ENCODE measurements at places on chromosomes 3 and 15.

GRCh38 chr3:171876680-171877147 lies 33.6 kb downstream of the TMEM212 start:
- DNase-seq = no peak

GRCh38 chr15:100340721-100341238 lies 995 bp downstream of the ADAMTS17 start:
- no peak for DNase-seq

DNA sequence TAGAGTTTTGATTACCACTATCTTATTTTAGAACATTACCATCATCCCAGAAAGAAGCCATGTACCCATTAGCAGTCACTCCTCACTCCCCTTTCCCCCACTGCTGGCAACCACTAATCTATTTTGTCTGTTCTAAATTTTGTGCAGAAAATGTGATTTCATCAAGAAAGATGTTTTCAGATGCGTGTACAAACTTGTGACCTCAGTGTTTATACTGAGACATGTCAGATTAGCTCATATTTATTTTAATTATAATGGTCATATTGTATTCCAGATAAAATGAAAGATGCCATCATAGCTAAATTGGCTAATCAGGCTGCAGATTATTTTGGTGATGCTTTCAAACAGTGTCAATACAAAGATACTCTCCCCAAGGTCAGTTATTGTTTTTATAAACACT lies 27.8 kb downstream of the PDCD6IP start:
- no peak for DNase-seq

DNA sequence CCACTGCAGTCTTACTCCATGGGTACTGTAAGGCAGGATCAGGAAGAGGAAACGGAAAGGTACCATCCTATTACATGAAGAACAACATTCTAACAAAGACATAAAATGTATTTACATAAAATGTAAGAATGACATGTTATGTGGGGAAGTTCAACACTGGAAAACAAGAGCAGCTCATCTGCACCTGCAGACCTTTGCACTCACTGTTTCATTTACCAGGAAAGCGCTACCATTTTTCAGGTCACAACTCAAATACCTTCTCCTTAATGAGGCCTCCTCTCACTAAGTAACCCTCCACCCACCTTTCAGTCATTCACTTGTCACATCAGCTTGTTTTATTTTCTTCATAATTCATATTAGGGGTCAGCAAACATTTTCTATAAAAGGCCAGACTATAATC lies 2.6 kb downstream of the TMCC1 start:
- no peak for DNase-seq

DNA sequence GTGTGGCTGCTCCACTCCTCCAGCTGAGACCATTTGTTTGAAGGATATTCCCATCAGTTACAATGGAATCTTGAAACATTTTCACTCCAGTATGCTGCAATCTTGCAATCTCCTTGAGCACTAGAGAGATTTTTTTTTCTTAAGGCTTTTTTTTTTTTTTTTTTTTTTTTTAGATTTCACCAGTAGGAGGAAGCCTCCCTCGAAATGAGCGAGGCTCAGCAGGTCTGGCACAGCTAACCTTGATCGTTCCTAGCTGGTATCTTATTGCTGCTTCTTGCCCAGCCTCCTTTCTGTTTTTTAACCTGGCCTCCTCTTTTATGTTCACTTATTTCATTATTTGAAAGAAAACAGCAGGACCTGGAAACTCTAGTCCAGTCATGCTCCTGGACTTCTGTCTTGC lies 48.1 kb downstream of the RAP2B start:
- no peak for DNase-seq

DNA sequence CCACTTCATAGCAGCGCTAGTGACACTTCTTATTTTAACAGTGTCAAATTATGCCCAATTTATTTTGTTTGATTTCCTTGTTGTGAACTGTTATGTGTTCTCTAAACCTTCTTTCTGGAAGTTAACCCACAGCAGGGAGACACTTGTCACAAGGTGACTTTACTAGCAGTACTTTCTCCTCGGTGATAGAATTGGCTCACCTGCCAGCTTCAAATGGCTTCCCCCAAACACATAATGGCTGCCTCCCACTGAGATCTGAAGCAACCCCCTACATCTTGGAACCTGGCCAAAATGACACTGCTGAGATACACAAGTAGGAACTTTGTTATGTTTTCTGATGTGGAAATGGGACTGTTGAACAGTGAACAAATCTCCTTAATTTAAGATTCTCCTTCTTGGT lies 238.8 kb upstream of the DPH6 start:
- DNase-seq = no peak

DNA sequence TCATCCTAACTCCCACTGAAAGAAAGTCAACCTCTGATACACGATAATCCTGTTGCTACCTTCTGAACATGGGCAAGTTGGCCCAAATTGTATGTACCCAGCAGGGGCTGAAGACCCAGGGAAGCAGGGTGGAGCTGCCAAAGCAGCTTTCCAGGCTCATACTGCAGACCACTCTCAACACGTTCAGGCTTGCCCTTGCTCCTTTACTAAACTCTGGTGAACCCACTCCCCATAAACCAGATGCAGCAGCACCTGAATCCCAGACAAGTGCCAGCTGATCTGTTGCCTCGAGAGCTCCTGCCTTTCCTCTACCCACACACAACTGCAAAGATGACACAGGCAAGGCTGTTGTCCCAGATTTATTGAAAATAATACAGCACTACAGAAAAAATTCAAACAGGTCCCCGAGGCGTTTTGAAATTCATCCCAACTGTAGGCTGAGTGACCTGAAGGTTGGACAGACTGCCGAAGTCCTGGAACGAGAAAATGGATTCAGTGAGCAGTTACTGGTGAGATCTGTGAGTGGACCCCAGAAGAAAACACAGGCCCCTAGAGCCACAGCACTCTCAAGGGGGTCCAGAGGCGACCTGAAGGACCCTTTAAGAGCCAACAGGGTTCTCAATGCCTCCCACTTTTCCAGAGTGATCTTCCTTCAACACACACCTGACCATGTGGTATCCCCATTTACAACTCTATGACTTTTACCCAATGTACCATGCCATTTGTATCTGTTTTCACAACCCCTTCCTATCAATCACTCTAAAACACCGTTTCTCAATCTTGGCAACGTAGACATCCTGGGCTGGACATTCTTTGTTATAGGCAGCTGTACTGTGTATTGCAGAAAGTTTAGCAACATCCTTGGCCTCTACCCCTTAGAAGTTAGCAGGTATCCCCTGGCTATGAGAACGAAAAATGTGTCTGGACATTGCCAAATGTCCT lies 3.6 kb downstream of the RPS17 start:
- DNase-seq = no peak

DNA sequence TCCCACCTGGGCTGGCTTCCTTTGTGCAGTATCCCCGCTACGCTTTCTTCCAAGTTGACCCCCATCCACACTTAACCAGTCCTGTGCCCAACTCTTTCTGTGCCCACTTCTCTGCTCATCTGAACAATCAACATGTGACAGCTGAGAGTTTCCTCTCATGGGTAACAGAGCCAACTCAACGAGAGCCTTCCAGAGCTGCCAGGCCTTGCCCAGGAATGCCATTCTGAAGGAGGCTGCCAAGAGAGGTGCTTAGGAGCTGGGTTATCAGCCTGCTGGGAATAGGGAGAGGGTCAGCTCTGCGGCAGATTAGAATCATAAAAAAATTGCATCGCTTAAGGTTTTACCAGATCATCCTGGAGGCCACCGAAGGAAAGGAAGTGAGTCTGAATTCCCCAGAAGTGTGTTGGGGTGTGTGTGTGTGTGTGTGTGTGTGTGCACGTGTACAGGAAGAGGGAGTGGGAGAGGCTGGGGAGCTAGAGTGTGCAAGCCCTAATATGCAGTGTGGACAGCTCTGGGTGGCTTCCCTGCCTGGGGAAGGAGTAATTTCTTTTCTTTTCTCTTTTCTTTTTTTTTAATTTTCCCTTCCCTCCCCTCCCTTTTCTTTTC lies 66.7 kb downstream of the ITGA11 start:
- no peak for DNase-seq

- no peak for DNase-seq
These were observed 22.9 kb downstream of the COLQ start for GRCh38 chr3:15498431-15499214.

GRCh38 chr3:191192941-191193340 lies 6.1 kb upstream of the OSTN start:
- DNase-seq = no peak

GRCh38 chr3:135655328-135655727 lies 310.2 kb upstream of the PPP2R3A start:
- no peak for DNase-seq

- no peak for DNase-seq
These were observed 52.0 kb downstream of the HRH1 start for GRCh38 chr3:11206316-11206715.

DNA sequence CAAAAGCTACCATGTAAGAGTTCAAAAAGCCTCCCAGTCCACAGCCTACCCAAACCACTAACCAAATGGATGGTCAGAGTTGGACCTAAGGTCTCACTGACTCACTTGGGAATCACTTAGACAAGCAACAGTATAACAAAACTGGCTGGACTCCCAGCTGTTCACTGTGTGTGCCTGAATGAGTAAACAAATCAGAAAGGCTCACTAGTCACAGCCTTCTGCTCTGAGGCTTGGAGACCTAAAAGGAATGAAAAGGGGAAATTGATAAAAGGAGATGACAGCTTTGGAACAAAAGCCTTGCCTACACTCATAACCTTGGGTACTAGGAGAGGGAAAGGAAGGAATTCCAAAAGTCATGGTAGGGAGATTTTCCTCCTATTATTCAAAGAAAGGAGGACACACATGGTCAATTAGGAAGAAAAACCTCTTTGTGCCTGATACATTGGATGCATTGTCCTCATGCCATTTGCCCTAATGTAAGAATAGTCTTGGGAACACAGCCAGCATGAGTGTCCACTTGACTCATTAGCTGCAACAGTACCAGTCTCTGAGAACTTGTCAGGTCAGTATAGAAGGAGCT lies 92.3 kb downstream of the FRMD5 start:
- no peak for DNase-seq

DNA sequence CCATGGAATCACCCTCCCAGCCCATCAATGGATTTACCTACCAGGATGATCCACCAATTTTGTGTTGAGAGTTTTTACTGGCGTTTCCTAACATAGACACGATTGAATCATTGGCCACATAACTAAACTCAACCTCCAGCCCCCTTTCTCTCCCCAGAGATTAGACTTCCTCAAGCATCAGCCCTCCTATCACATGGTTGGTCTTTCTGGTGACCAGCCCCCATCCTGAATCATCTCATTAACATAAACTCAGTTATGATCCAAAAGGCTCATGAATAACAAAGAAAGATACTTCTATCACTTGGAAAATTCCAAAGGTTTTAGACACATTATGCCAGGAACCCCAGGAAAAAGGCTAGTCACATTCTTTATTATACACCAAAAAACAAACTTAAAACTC lies 21.2 kb downstream of the PRKAR2A start:
- DNase-seq = no peak

- DNase-seq = no peak
These were observed 23.4 kb downstream of the AMOTL2 start for GRCh38 chr3:134350861-134351311.

- DNase-seq = peak; percentile 9
These were observed 72.0 kb upstream of the MAP4 start for GRCh38 chr3:48088056-48088748.

GRCh38 chr3:161682715-161683114 lies 186.1 kb downstream of the OTOL1 start:
- DNase-seq = no peak

DNA sequence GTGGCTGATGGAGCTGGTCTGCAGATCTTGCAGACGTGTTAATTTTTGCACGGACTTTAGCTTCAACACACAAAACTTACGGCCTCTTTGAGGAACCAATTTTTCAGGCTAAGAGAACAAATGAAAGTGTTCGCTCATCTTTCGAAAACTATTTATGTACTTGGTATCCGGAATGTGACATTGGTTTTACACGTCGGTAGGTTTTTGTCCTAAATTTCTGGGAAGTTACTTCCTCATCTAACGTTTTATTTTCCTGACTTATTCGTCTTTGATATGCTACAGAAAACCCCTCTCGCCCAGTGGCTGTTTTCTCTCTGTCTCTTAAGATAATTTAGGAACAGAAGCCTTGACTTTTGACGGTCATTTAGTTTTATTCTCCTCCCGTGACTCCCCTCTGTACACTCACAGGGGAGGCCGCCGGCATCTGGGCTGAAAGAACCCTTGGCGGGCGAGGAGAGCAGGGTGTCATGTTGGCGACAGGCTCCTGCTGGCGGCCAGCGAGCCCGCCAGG lies 834 bp upstream of the GREM1 start:
- DNase-seq = no peak

DNA sequence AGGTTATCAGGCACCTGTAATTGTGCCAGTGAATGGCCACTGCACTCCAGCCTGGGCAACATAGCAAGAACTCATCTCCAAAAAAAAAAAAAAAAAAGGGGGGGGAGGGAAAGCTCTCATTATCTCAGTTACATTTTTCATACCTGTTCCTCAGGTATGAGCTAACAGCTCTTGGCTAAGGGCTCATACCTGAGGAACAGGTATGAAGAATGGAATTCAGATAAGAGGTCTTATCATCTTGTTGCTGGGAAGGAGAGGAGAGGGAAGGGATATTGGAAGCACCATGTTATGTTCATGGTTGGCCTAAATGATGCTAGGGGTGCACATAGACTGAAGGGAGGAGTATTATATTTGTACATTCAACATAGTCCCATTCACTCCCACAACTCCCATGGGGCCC lies 2.6 kb downstream of the SLC15A2 start:
- DNase-seq = no peak

- DNase-seq = no peak
These were observed 177.6 kb upstream of the UBE3A start for GRCh38 chr15:25616471-25616870.

DNA sequence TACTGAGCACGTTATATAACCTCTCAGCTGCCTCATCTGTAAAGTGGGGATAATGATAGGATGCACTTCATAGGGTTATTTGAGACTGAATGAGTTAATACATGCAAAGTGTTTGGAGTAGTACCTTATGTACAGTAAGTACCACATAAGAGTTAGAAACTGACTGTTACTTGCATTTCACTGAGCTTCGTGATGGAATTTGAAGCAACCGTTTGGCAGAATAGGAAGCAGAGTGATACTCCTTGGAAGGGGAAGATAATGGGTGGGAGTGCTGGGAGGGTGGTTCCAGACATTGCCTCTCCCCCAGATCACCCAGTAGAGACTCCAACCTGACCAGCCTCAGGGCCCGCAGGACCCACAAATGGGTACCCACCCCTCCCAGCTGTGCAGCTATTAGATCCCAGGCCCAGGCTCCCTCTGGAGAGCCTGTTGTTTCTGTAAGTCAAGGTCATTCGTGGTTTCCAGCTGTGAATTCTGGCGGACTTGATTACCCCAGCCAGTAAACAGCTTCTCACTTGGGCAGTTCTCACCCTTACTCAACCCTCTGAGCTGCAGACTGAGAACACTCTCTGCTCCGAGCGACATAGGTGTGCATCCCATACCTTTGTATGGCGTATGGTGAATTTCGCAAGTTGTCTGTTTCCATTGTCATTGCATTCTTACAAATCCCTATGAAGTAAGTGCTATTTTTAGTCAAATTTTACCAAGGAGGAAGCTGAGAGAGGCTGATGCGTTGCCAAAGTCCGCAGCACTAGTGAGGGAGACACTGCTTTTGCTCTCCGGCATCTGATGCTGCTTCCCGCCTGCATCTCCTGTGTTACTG lies 11.1 kb downstream of the ALPK3 start:
- DNase-seq = no peak

GRCh38 chr3:27025718-27026117 lies 343.5 kb downstream of the NEK10 start:
- no peak for DNase-seq
